ENCODE measurements at places on chromosomes 1 and 21.

- no peak for DNase-seq
Observed at GRCh38 chr1:206025283-206025820, 1.7 kb upstream of the CTSE start.

- DNase-seq: no peak
Observed at GRCh38 chr1:104878203-104878909, 1128.7 kb downstream of the AMY1C start.

DNA sequence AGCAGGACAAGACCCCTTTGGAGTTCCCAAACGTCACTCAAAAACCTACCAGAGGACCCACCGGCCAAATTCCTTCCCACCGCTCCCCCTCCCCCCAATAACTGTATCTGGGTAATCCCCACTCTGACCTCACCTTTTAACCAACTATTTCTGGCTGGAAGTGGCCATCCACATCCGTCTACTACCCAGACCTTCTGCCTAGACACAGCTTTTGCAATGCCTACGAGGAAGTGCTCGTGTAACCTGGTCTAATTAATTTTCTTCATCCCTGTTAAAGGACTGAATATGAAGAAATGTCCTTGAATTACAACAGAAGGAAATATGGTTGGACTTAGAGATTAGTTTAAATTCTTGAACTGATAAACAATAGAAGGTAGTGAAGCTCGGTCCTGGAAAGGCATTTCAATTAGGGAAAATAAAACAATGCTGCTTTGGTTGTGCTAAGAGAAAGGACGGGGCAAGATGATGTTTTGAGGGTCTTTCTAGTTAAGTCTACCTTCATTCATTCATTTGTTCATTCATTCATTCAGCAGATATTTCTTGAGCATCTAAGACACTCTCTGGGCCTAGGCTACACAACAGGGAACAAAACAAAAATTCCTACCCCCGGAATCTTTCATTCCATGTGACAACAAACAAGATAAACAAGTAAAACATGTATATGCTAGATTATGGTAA, 18.8 kb downstream of the AVPR1B start:
- no peak for DNase-seq

- no peak for DNase-seq
Observed at GRCh38 chr1:198534548-198535418, 5.7 kb downstream of the ATP6V1G3 start.

- DNase-seq: no peak
Observed at GRCh38 chr1:37448185-37448584, 26.2 kb upstream of the ZC3H12A start.

- no peak for DNase-seq
Observed at GRCh38 chr1:231606712-231607111, 19.9 kb upstream of the DISC1 start.

GRCh38 chr1:32272557-32273390, 19.1 kb upstream of the HDAC1 start:
- no peak for DNase-seq

GRCh38 chr1:148161053-148161901, 9.2 kb upstream of the NBPF11 start:
- DNase-seq: no peak

DNA sequence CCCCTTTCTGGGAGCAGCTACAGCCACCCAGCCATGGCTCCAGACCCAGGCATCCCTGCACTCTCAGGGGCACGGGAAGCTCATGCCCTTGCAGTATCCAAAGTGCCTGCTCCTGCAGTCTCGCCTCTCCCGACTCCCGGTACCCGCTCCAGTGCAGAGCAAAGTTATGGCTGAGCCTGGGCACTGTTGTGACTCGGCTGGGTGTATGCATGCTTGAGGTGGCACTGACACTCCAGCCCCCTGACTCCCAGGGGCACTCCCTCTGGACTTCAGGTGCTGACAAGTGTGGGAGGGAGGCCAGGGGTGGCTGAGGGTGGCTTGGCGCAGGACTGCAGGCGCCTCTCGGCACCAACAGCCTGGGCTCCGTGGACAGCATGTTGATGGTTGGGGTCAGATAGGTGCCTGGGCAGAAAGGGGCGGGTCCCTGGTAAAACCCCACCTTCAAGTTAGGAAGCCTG, 580.1 kb upstream of the ADGRL2 start:
- DNase-seq: no peak

DNA sequence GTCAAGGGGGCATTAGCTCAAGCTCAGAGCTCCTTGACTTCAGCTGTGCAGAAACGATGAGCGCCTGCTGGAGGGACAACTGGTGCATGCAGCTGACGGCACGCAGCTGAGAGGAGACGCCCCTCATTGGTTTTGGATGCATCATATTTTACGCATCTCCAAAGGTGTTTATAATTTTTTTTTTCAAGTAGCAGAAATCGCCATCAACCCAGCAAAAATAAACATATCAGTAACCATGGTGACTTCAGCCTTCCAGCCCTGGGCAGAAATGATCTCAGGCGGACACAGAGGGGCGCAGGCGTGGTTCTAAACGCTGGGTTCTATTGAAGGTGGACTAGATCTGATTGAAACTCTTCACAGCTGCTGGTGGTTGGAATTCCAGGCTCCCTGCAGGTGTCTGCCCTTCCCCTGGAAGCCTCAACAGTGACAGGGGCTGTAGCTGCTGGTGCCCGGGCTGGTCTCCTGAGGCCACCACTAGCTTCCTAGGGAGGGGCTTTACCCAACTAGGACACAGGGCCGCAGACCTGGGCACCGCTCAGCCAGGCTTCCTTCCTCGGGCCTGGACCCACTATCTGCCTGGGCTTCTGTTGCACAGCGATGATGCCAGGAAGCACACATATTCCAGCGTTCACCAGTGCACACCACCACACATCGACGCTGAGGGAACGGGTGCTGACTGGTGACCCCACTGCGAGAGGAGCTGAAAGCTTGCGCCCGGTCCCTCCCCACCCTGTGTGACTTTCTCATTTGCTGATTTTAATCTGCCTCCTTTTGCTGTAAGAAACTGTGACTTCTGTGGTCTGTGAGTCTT, 63.7 kb upstream of the ABCG1 start:
- DNase-seq: no peak

DNA sequence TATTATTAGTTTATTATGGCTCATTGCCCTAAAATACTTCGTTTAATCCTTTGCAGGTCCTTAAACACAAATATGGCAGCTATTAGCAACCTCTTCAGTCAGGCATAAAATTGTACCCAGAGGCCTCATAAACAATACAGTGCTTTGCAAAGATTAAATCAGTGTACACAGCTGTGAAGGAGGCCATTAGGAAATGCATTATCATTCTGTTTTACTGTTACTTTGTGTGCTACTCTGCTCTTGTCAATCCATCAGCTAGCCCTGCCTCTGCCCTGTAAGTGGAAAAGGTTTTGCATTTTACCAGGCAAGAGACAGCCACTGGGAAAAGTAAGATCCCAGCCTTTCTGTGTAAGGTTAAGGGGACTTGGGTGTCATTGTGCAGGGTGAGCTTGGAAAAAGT, 415.7 kb upstream of the DAB1 start:
- peak; percentile 51 for DNase-seq

DNA sequence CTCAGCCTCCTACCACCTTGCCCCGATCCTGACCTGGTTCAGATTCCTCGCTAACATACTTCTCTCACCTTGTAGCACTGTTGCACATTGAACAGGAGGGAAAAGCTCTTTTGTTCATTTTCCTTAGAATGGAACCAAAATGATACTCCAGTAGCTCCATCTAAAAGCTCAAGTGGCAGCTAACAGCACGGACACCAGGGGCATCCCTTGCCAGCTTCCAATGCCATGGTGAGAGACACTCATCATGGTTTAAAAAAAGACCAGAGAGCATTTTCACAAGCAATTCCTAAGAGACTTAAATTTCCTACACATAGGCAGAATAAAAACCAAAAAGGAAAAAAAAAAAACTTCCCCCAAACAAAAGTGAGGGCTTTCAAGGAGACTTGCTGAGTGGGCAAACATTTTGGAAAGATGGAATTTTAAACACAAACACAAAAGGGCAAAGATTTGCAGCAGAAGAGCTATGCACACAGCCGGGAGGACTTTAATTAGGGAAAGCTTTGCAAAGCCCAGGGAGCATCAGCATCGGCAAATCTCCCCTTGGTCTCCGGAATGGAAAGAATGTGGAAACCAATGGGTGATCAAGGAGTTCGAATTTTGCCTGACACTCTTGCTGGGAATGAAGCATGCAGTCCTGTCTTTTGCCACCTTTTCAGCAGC, 84.3 kb downstream of the CAPZB start:
- no peak for DNase-seq

DNA sequence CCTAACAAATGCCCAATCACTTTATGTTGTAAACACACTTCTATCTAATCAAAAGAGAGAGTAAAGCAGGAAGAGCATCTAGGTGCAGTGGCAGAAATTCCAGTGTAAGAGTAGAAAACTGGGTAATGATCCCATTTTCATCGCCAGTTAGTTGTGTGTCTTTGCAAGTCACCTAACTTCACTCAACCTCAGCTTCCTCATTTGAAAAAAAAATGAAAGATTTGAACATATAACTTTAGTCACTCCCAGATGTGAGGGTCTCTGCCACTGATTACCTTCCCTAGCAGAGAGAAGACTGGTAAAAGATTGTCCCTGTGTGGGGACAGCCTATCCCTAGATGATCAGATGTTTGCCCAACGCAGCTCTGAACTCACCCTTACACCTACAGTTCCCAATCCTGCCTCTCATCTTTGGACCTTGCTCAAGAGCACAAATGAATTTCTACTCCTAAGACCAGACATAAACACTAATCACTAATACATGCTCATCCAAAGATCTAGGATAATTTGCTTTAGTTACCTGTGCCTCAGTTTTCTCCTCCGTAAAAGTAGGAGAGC, 25.2 kb upstream of the DUSP23 start:
- no peak for DNase-seq

- DNase-seq: no peak
Observed at GRCh38 chr1:87176087-87176486, 152.6 kb upstream of the LMO4 start.

DNA sequence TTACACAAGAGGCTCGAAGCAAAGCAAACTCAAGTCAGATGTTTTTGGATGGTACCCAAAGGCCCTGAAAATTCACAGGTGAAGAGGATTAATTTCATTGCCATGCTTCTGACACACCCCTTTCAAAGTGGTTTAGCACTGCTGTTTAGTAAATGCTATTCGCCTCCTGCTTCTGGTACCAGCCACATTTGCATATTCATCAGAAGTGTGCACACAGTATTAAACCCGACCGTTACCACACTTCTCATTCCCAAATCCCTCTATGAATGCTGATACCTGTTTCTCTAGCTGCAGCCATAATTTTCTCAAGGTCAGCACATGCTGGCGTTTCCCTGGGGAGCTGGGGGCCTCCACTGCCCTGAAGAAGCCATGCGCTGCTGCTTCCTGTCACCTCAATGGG, 179.8 kb upstream of the DAB1 start:
- DNase-seq: no peak

DNA sequence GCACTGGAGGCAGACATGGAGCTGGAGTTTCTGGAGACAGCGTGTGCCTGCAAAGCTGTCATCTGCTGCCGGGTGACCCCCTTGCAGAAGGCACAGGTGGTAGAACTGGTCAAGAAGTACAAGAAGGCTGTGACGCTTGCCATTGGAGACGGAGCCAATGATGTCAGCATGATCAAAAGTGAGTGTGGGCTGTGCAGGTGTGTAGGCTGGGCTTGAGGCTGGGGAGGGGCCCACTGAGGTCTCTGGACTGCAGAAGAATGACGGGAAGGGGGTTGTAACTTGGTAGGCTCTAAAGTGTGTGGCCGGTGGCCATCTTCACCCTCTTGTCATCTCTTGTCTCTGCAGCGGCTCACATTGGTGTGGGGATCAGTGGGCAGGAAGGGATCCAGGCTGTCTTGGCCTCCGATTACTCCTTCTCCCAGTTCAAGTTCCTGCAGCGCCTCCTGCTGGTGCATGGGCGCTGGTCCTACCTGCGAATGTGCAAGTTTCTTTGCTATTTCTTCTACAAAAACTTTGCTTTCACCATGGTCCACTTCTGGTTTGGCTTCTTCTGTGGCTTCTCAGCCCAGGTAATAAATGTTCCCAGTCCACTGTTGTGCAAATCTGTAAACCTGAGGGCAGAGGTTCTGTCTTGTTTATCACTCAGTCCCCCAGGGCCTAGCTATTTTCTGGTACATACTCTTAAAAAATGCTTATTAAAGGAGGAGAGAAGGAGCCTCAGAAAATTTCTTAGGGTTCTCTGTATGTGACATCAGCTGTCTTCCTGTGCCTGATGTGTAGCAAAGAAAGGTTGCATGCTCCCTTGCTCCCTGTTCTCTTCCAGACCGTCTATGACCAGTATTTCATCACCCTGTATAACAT, 19.9 kb downstream of the ATP8B2 start:
- no peak for DNase-seq

GRCh38 chr1:51044199-51044598, 57.8 kb upstream of the C1orf185 start:
- DNase-seq: no peak

DNA sequence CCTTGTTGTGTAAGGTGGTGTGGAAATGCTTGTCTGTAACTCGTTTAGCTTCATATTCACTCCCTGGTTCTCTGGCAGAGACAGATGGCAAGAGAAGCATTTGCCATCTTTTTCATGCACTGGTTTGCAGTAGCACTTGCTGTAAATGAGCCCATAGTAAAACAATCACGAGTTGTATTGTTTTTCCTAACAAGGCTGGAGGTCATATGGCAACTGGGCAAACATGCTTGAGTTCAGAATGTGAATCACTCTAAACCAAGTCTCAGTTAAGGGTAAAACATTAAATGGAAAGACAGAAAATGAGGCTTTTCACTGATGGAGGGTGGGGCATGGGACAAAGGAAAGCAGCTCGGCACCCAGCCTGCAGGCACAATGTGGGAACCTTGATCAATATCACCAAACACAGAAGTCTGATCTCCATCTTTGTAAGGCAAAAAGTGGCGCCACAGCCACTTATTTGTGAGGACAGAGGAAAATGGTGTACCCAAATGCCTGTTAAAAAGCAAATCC, 26.5 kb upstream of the LPAR3 start:
- no peak for DNase-seq

DNA sequence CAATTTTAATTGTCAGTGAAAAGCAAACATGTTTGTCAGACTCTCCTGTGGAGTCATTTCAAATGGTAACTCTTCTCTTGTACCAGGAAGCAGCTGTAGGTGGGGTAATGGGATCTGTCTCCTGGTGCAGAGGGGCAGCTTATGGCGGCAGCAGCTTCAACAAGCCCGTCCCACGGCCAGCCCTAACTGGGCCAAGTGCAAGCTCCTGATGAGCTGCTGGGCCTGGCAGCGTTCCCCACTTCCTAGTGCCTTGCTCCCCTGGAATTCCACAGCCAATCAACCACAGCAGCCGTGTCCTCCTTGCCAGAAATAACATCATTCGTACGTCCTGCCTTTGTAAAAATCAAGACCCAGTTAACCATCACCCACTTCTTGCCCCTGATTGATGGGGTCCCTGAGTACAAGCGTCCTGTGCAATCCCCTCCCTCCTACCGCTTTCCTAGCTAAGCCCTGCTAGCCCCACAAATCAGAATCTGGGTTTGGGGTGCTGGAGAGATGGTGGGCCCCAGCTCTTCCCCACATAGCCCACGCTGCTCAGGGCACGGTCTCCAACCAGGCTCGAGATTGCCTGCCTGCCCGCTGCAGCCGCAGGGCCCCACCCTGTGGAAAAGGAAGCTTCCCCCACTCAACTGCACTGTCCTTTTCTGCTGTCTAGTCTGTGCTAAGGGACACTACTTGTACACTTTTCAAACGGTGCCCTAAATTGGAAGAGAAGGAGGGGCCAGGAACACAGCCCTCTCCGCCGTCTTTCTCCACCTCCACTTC, 61.2 kb downstream of the TOR1AIP2 start:
- DNase-seq: no peak

- DNase-seq: peak; percentile 9
Observed at GRCh38 chr1:21397813-21398188, 42.1 kb upstream of the NBPF3 start.

- no peak for DNase-seq
Observed at GRCh38 chr1:67144696-67145095, 9.9 kb upstream of the C1orf141 start.
